ENCODE measurements at places on chromosomes 2 and 18. TPM values are rescaled to one million over a fixed set of nuclear protein-coding genes. Genes with fewer than 3 reads are reported as not detected.

Gene PROKR1
- 2.8 TPM for total RNA-seq

DNA sequence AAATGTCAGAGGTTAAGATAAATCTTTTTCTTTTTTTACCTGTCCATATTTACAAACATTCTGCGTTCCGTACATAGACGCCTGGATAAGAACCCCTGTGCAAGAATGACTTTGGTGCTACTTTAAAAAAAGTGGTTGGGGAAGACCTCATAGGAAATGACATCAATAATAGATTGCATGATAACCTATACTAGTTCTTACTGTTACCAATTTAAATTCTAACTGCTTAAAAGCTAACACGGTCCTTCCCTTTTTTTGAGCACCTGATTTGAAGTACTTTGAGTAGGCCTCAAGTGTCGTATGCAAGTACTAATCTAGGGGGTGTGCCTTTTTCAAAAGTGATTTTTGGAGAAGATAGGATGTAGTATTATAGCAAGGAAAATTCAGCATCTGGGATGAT lies 2.1 kb downstream of the SLC39A10 start:
- no peak for DNase-seq

GRCh38 chr2:151043484-151043883 lies 218.2 kb downstream of the RBM43 start:
- DNase-seq: no peak

Gene HOXD3
- not detected for total RNA-seq

Gene SRD5A2
- 0.04 TPM for total RNA-seq

DNA sequence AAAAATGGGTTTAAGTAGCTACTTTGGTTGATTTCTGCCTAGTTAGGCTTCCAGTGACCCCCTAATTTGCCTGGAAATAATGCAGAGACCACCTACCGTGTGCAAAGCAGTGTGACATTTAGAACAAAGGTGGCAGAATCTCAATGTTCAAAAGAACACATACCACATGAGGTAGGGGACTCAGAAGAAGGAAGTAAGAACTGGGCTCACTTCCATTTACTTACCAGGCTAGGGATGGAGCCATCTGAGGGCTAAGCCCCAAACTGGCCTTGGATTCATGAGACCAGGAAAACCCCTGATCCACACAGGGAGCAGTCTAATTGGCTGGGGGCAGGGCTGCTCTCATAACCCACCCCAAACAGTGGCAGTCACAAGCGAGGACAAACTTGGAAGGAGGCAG lies 190.7 kb downstream of the NCKAP5 start:
- peak; percentile 18 for DNase-seq

Gene TSPYL6
- total RNA-seq: not detected

DNA sequence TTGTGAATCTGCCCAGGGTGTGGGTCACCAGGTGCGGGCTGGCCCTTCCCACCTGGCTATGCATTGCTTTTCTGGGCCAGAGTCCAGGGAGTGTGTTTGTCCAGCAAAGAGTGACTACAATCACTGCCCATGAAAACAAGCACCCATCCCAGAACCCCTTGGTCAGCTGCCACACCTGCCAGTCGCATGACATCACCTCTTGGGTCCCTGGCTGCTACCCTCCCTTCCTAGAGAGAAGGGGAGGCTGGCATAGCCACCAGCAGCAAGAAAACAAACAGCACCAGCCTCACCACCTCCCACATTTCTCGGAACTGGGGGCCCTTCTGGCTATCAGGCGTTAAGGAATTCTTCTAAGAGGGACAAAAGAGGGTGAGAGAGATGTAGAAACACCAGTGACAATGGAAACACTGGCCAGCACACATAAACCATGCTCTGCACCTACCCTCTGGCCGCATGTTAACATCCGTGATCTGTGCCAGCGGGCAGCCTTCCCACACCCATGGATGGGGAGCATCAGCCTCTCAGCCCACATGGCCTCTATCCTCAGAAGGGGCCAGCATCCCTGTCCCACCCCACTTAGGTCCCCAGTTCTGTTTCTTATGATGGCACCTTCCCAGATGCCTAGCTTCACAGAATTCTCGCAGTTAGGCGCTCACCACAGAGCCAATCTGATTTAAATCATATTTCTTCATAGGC lies 109.7 kb upstream of the GLI2 start:
- no peak for DNase-seq

- DNase-seq: no peak
These were observed 129.9 kb downstream of the MTX2 start for GRCh38 chr2:176399074-176399598.

DNA sequence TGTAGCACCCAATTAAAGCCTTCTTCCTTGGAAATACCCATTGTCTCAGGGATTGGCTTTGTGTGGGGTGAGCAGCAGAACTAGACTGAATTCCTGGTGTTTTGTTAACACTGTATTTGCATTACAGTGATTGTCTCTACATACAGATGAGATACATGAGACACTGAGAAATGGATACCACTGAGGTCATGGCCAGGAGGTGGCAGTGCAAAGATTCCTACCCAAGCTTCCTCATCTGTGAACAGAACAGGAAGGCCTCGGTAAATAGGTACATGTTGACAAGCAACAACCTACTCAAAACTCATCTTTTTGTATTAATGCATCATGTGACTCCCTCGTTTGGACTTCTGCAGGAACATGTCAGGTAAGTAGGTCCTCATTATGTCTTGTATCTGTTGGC lies 445.8 kb upstream of the RGPD4 start:
- no peak for DNase-seq

GRCh38 chr18:55897091-55897689 lies 309.2 kb upstream of the TCF4 start:
- no peak for DNase-seq

- peak; percentile 78 for DNase-seq
These were observed 10.9 kb downstream of the IGFBP2 start for GRCh38 chr2:216643986-216644659.

DNA sequence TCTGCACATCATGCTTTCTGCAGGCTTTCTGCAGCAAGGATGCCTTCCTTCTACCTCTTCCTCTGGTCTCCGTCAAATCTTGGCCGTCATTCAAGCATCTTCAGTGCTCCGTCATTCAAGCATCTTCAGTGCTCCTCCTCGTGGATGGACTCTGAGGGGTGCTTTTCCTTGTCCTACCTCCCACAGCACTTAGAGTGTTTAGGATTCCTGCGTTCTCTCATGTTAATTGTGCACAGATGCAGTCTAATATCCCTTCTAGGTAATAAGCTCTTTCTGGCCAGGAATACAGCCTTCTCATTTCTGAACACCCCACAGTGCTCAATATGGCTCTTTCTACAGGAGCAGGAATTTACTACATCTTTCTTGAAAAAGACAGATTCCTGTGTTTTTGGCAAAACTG lies 59.8 kb downstream of the ZNF236 start:
- DNase-seq: no peak

DNA sequence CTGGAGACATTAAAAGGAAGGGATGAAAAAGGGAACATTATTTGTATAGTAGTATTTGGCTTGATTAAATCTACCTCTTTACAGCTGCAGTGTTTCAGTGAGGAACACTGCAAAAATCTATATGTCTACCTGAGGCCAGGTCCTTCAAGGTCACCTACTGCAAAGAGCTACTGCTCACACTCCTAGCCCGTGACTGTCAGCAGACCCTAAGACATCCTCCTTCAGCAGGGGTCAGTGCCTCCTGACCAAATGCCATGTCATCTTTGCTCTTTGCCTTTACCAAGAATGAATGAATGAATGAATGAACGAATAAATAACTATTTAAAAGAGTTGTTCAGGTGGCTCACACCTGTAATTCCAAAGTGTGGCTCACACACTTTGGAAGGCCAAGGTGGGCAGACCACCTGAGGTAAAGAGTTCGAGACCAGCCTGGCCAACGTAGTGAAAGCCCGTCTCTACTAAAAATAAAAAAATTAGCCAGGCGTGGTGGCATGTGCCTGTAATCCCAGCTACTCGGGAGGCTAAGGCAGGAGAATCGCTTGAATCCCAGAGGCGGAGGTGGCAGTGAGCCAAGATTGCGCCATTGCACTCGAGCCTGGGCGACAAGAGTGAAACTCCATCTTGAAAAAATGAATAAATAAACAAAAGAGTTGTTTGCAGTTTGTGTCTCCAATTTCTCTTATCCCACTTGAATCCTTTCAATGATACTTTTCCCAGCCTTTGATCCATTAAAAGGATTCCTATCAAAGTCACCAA lies 84.3 kb upstream of the GRB14 start:
- DNase-seq: no peak

GRCh38 chr18:46722051-46722450 lies 34.8 kb downstream of the ST8SIA5 start:
- no peak for DNase-seq

GRCh38 chr2:126568734-126569133 lies 87.2 kb upstream of the GYPC start:
- no peak for DNase-seq

Gene SPR
- 8.0 TPM for total RNA-seq

DNA sequence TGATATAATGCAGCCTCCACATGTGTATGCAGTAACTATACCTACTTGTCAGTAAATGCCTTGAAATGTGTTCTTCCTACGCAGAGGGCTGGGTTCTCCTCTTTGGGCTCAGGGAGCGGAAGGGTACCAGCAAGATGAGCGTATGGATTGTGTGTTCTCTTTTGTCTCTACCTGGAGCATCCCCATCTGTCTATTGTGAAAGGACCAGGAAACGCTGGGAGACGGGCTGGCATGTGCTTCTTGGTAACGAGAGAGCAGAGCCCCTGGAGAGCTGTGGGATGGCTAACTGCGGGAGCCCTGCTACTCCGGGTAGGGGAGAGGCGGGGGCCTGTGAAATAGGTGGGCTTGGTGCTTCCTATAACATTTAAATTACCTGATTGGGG lies 80.9 kb downstream of the BCL2 start:
- peak; percentile 65 for DNase-seq

GRCh38 chr2:26178746-26179436 lies 6.0 kb downstream of the GAREM2 start:
- peak; percentile 89 for DNase-seq

- DNase-seq: no peak
These were observed 2.0 kb downstream of the ZNF638 start for GRCh38 chr2:71333619-71334018.

DNA sequence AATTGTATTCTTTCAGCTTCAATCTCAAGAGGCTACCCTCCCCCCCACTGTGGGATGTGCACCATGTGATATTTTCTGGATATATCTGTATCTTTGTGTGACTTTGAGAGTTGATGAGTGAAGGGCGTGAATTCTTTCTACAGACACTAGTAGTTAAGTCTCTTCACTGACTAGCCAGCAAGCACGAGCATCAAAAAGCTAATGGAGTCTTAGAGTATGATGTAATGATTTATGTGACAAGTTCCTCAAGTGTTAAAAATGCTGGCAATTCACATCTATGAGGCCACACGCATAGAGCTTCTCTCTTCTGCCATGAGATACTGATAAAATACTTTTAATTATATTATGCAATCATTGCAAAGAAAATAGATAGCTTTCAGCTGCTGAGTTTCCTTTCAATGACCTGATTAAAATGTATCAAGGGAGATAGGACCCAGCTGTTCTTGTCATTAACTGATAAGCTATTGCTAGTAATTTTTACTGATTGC lies 304.8 kb downstream of the TRIB2 start:
- DNase-seq: no peak

Gene MYCN
- total RNA-seq: 48.4 TPM

- no peak for DNase-seq
These were observed 31.1 kb upstream of the STK39 start for GRCh38 chr2:168278424-168278888.

DNA sequence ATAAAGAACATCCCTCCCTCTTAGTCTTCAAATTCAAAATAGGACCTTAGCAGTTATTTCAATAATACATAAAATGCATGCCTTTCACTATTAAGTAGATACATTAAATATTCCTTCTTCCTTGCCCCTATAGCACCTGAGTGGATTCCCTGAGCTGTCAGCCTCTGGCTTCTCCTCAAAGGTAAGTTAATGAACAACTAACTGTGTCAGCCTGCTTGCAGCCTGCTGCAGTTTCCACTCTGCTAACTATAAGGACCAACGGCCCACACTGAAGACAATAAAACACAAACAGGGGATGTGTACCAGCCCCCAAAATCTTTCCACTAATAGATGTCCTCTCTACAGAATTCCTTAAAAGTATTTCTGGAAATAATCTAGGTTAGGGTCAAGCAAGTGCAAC lies 5.0 kb downstream of the KCTD1 start:
- DNase-seq: no peak

GRCh38 chr2:67974559-67975430 lies 88.0 kb downstream of the C1D start:
- DNase-seq: no peak

Gene RAX
- not detected for total RNA-seq

GRCh38 chr18:26649193-26649543 lies 100.8 kb upstream of the KCTD1 start:
- DNase-seq: no peak

Gene CRYGD
- total RNA-seq: 5.5 TPM

Gene MBOAT2
- 23.9 TPM for total RNA-seq

DNA sequence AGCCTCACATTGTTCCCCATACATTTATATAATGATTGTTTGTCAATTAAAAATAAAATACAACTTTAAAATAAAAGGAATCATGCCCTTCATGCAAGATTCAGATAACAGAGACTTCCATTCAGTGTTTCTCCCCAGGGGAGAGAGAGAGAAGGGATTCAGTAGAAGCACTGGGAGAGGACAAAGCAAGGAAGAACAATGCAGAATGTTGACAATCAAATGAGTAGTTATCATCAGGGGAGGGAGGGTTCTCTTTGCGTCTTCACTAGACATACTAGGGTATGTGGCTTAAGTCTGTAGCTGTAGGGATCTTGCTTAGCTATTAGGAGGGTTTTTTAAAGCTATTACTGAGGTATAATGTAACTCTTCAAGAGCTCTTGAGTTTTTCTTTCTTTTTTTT lies 30.7 kb downstream of the FSHR start:
- DNase-seq: no peak

Gene FSIP2
- 1.9 TPM for total RNA-seq

DNA sequence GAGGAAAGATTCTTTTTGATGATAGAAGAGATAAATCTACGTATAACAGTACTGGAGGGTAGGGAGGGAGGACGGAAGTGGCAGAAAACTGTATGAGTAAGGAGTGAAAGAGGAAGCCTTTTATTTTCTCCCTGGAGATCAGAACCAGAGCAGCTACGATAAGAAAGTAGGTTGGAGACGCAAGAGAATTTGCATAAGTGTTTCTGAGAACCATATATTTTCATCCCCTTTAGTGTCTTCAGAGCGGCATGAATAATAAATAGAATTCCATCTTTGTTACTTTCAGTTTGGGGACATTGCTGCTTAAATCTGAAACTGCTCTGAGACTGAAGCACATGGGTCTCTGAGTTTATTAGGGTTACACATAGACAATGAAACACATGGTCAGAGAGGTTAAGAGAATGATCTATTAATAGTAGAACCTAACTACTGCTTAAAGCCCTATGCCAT lies 230.2 kb upstream of the TNP1 start:
- DNase-seq: no peak
